ENCODE measurements at places on chromosomes 13 and 19.

- no peak for DNase-seq
These were observed 24.9 kb upstream of the WDR18 start for GRCh38 chr19:958967-959855.

DNA sequence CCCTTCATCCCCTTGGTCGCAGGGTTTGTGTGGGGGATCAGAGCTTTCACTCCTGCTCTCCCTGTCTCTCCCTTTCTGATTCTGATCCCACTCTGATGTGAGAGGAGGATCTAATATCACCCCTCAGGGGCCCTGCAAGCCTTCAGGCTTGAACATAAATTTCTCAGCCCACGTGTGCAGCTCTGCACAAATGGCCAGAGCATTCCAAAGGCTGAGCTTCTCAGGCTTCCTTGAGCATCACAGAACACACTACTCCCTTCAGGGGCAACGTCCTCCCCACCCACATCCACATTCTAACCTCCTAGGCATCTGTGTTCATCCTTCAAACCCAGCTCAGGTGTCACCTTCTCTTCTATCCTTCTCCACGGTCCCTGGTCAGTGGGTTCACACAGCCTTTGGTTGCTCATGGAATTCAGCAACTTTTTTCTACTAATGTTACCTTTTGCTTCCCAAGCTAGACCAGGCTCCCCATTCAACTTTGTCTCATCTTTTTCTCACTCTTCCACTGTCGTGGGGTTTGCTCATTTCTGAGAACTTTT is 24.4 kb upstream of the DOCK9 start:
- no peak for DNase-seq

DNA sequence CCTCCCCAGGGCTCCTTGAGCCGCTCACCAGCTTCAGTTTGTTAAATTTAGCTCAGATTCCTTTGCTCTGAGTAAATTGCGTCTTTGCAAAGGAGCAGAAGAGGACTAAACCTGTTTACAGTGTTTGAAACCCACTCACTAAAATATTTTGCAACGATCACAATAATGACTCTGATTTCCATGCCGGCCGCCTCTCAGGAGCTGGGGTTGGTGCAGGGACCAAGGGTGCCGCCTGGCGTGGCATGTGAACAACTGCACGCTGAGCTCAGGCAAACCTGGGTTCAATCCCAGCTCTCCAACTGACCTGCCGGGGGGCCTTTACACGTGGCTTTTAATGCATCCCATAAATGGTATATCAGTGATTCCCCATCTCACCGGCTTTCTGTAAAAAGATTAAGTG is 68.7 kb upstream of the CACNA1A start:
- peak; percentile 50 for DNase-seq

DNA sequence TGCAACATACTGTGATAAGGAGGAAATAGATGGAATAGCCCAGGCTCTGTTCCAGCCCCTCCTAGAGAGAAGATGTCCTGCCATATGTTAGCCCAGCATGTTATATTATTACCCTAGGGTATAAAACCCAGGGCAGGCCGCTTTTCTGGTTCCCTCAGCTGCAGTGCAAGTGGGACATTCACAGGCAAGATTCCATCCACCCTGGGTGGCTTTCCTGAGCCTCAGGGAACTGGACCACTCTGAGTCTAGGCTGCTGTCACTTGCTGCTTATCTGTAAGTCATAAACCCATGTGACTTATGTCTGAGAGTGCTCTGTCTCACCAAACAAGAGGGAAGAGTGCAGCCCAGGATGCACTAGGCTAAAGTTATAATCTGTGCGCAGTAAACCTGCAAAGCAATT is 413.2 kb downstream of the MZT1 start:
- DNase-seq: no peak

GRCh38 chr13:57865600-57866294 is 234.2 kb downstream of the PCDH17 start:
- no peak for DNase-seq

DNA sequence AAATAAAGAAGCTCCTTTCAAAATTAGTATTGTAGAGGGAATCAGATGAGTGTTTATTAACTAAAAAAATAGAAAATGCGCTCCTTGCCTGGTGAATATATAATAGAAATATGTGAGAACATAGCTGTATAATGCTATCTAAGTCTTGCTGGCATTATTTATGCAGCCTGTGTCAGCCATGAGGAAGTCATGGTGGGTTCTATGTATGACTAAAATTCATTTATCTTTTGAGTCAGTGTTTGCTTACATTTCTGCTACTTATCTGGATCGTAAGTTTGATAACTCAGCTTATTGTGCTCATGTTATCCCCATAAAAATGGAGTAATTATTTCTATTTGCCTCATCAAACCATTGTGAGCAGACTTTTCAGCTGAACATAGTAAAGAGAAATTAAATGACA is 449.3 kb downstream of the OXGR1 start:
- DNase-seq: no peak

DNA sequence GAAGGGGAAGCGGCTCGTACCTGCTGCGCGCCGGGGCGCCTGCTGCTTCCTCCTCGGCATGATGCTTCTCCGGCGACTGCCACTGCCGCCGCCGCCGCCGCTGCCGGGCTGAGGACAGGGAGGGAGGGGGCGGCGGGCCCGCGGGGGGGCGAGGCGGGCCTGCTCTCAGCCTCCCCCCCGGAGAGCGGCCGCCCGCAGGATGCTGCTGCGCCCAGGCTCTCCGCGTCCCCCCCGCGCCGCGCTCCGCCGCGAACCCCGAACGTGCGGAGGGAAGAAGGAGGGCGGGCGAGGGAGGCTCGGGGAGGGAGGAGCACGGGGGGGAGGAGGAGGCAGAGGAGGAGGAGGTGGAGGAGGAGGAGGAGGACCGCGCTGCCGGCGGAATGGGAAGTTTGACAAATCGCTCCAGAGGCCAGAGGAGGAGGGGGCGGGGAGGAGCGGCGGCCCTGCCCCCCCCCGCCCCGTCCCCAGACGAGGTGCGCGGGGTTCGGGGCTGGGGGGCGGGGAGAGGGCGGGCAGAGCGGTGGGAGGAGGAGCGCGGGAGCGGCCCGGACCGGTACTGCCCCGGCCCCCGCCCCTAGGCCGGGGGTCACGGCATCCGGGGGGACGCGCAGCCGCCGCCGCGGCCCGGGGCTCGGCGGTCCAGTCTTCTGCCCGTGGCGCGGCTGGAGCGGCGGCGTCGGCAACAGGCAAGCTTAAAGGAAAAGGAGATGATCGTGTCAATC is at the start of gene TSHZ3:
TSS of gene TSHZ3 (minus strand) at position 277 of the 722 bp plus-strand sequence. CDS start at position 60, 217 bp downstream.
- peak; percentile 69 for DNase-seq

DNA sequence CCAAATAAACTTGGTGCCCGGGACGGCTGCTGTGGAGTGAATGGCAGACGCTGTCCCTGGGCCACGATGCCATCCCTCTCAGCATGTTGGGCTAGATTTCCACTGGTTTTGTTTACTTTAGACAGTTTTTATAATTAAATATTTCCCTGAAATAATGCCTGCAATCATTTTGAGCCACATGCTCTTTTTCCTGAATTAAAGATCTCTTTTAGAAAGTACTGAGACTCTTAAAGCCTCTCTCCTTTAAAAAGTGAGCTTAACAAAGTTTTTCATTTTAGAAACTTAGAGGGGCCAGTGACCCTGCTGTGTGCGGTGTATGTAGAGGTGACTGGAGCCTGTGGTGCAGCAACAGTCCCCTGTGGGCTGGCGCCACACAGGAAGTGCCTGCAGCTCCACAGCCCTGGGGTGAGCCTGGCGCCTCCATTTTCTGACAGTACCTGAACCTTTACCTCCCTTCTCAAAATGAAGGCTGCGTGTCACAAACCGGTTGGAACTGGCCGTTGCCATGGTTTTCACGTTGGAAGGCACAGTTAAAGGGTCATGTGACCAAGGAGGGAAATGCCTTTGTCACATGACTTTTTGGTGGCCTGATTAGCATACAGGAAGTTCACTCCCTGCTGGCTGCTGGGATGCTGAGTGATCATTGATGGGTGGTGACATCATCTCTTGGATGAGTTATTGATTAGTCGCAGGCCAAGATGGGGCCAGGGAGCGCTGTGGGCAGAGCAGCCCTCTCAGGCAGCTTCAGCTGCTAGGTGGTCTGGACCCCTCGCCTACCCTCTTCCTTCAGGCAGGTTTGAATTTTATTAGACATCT is 26.3 kb downstream of the TSSK6 start:
- peak; percentile 96 for DNase-seq

DNA sequence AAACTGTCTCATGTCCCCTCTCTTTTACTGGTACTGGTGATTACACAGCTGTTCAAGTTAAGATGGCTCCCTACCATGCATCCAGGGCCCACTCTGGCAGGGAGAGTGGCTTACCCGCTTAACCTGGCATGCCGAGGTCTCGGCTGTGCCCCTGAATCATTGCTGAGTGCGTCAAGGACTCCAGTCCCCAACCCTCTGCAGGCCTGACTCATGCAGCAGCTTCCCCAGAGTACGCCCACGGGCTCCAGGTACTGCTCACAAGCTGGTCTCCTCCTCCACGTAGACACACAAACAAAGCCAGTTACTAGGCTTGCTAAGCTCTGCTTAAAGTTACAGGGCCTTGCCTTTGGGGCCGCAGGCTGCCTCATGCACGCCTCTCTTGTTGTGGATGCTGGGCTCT is 447.4 kb downstream of the COG6 start:
- no peak for DNase-seq

- DNase-seq: no peak
These were observed 2.4 kb downstream of the GPX4 start for GRCh38 chr19:1105873-1106840.

- DNase-seq: peak; percentile 75
These were observed 3.9 kb downstream of the TMEM147 start for GRCh38 chr19:35549174-35549788.

DNA sequence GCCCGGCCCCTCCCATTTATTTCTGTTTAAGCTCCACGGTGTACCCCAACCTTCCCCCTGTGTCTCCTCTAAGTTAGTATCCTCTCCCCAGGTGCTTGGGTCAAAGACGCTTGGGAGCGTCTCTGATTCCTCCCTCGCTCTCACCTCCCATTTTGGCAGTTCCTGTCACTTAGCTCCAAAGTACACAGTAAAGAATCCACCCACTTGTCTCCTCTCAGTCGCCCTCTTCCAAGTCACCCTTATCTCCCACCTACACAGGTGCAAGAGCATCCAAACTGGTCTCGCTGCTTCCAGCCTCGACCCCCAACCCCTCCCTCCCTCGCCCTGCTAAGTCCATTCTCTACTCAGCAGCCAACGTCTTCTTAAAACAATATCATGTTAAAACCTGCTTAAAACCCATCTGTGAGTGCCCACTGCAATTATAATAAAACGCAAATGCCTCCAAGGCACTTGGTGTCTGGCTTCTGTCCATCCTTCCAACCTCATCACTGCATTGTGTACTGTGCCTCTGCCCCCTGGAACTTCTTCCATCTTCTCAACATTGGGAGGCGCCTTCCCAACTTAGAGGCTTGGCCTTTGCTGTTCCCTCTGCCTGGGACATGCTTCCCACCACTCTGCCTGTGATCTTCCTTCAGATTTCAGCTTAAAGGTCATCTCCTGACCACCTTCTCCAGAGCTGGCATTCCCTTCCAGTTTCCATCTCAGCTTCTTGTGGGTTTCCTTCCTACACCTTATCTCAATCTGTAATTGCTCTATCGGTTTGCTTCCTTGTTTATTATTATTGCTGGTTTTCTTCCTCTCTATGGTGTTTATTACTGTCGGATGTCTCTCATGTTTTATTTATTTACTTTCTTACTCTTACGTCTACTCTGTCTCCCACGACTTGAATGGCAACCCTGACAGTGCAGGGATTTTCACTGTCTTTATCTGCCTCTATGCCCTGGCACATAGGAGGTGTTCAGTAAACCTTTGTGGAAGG is 9.5 kb upstream of the KLK14 start:
- DNase-seq: no peak

DNA sequence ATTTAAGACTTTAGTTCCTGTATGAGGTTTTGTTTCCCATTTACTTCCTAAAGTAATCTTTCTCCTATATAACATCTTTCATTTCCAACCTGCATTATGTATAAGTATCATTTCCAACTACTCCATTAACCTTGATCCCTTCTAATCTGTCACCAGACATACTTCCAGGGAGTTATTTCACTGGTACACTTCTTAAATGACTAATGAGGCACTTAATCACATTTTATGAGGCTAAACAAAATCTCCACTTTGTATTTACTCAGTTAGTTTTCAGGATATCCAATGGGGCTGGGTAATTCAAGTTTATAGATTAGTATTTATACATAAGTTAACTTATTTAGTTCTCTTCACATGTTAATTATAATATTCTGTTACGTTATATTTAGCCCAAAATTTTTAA is 634.7 kb downstream of the PCDH17 start:
- no peak for DNase-seq

DNA sequence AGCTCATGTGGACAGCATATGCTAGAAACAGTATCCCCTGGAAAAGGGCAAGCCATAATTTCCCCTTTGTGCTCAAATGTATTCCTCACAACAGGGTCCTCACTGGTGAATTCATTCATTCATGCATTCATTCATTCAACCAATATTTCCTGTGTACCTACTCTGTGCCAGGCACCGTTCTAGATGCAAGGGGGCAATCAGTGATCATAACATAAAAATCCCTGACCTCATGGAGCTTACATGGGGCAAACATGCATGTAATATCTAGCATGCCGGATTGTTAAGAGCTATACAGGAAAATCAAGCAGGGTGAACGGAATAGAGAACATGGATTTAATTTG is 2.6 kb downstream of the RANBP3 start:
- no peak for DNase-seq

DNA sequence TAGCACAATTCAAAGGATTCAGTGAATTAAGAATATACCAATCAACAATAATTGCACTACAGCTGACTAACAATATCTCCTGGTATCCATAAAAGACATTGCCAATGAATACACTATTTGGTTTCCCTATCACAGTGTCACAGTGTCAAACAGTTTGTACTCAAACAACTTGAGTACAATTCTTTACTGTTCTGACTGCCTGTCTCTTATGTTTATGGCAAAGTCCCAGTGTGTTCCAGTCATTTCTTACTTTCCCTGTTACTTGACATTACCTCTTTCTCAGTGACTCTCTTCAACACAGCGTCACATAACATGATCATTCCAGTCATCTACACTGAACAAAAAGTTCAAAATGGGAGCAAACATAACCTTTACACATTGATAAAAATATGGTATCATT is 21.2 kb upstream of the RNASEH2B start:
- no peak for DNase-seq

GRCh38 chr13:51212758-51213157 is 9.4 kb upstream of the FAM124A start:
- DNase-seq: no peak

DNA sequence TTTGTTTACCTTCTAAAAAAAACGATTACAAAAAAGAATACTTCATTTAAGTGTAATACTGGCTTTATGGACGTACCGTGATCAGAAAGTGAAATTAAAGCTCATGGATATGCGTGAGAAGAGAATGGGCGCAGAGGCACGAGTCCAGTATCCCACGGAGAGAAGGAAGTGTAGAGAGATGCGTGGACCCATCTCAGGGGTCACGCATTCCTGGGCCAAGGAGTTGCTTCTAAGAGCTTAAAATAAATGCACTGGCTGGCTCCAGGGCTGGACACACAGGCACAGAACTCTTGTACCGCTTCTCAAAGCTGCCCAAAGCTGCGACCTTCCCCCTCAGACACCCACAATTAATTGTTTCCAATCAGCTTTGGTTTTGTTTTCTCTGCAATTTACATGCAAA is 8.7 kb upstream of the SPC24 start:
- DNase-seq: no peak
